ENCODE measurements at places on chromosomes 1 and 21.

DNA sequence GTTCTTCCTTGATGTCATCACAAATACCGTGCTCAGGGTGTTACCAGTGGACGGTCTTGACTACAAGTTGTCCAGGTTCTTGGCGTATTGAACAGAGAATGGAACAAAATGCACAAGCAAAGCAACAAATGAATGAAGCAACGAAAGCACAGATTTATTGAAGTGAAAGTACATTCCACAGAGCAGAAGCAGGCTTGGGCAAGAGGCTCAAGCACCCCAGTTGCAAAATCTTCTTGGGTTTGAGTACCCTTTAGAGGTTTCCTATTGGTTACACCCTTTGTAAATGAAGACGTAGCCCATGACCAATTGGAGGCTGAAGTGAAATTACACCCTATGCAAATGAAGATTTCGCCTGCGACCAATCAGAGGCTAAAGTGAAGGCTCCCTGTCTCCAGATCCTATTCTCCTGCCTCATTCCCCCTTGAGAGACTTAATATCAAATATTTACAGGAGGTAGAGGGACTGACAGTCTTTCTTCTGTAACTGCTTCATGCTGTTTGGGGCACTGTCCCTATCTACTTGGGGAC, 38.3 kb downstream of the YY1AP1 start:
- no peak for DNase-seq

GRCh38 chr1:175871647-175872046, 128.3 kb upstream of the TNR start:
- no peak for DNase-seq

GRCh38 chr1:222757646-222758268, 20.8 kb downstream of the FAM177B start:
- no peak for DNase-seq

- DNase-seq, result no peak
Observed at GRCh38 chr1:47898133-47898845, 98.9 kb downstream of the TRABD2B start.

- DNase-seq, result peak; percentile 44
Observed at GRCh38 chr1:160416369-160416768, 16.0 kb downstream of the VANGL2 start.

GRCh38 chr1:227869851-227870305, 54.4 kb downstream of the PRSS38 start:
- DNase-seq, result no peak

DNA sequence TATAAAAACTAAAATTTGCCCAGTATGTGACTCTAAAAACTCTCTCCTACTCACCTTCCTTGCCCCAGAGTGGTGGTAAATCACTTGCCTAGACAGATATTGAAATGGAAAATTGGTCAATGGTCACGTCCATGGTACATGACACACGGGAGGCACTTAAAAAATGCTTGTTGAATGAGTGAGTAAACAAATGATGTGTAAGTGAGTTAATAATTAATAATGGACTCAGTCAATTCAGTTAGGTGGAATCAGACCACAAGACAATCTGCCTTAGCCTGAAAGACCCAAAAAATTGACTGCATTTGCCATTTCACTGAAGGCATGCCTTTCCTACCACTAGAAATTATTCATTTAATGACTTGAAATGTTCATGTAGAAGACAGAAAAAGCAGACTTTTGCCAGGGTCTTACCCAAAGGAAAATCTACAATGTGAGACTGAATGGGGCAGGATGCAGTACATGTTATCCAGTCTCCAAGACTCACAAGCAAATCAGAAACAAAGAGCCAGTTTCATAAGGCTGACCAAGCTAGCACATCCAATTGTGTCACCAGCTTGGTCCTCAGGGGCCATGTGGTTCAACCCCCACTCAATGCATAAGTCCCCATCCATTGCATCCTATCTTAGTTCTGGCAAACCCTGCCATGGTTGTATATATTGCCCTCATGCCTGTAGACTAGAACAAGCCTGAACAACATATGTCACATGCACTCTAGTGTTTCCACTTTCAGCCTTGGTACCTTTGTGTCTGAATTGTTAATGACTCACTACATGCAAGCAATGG, 73.6 kb downstream of the TBX15 start:
- DNase-seq, result no peak

DNA sequence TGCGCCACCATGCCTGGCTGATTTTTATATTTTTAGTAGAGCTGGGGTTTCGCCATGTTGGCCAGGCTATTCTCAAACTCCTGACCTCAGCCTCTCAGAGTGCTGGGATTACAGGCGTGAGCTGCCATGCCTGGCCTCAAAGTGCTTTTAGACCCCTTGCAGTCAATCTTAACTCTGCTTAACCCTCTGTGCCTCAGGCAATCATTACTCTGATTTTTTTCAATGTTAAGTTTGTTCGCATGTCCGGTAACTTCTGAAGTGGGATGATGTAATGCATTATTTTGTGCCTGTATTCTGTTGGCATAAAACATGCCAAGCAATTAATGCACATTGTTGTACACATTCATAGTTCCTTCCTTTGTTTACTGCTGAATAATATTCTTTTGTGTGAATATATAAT, 18.6 kb downstream of the SMG7 start:
- DNase-seq, result no peak

DNA sequence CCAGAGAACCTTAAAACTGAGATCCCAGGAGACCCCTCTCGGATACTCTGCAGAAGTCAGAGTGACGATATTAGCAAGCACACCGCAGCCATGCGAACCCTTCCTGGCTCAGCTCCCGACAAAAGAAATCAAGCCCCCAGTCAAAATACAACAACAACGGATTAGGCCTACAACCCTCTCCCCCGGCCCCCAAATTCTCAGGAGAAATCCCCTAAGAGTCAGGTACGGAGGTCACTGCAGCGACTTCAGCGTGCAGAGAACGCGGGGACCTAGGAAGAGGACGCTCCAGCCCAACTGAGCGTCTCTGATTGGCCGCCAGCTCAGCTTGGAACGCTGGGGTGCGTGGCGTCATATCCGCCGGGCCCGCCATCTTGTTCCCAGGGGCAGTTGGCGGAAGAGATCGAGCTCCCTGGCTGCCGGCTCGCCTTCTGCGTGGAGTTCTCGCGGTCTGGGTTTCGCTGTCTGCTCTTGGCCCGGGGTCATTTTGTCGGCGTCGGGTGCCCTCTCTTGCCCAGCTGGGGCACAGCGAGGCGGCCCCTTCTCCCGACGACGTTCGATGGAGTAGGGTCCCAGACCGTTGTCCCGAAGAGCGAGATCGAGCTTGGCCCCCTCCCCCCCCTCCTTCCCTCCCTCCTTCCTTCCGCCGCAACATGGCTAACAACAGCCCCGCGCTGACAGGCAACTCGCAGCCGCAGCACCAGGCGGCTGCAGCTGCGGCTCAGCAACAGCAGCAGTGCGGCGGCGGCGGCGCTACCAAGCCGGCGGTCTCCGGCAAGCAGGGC, at the start of gene PRPF38B:
TSS of gene PRPF38B (plus strand) at position 369 of the 782 bp plus-strand sequence. CDS start at position 651, 282 bp downstream.
- DNase-seq, result peak; percentile 58

DNA sequence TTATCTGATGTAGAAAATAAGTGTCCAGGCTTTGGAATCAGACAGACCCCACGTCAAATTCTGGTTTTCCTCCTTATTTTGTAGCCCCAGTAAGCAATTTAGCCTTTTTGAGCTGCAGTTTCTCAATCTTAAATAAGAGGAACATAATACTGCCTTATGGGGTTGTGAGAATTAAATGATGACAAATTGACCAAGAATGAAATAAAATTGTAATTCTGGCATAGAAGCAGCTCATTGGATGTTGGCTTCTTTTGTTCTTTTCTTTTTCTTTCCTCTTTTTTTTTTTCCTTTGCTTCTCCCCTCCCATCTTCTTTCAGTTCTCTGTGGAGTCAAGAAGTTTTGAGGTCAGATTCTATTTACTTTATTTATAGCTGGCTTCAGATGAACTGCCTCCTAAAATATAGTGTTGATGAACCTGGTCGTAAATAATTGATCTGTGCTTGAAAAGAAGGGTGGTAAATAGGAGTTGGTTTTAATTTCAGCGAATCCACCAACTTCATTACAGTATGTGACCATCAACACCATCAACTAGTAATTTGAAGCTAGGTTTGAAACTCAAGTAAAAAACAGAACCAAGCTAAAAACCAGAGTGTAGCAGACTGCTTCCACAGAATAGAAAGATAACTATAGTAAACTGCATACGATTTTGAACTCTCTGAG, 81.1 kb downstream of the CACHD1 start:
- no peak for DNase-seq

DNA sequence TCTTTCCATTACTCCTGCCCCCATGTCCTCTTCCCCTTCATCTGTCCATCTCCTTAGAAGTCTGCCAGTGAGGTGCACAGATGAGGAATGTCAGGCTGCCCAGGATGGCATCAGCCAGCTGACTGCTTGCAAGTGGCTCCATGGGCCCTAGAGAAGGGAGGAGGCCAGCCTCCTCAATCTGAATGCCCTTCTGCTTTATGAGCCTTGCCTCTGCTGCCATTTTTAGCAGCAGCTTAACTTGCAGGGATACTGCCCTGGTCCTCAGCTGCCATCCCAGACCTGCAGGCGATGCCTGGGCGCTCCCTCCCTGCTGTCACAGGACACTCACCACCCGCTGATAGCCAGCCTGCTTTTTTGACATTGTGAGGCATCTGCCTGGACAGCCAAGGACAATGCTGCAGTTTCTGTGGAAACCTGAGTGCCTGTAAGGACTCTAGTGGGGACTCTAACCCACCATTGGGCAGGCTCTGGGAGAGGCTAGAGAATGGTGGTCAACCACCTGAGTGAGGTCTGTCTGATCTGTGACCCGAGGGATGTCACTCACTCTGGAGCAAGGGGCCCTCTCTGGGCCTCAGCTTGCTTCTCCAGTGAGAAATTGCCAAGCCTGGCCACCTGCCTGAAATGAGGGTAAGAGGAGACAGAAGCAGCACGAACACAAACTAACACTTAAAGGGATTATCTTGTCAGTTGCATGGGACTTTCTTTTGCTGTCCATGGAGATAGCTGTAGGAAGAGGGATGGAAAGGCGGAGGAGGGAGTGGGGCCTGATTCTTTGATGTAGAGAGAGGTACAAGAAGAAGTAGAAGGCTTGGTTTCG, 185.0 kb downstream of the MIS18A start:
- no peak for DNase-seq

GRCh38 chr1:155990005-155990739, 11.8 kb upstream of the ARHGEF2 start:
- no peak for DNase-seq

- no peak for DNase-seq
Observed at GRCh38 chr1:108639899-108640560, 20.9 kb downstream of the HENMT1 start.

- no peak for DNase-seq
Observed at GRCh38 chr1:205245096-205245495, 17.4 kb downstream of the TMCC2 start.

DNA sequence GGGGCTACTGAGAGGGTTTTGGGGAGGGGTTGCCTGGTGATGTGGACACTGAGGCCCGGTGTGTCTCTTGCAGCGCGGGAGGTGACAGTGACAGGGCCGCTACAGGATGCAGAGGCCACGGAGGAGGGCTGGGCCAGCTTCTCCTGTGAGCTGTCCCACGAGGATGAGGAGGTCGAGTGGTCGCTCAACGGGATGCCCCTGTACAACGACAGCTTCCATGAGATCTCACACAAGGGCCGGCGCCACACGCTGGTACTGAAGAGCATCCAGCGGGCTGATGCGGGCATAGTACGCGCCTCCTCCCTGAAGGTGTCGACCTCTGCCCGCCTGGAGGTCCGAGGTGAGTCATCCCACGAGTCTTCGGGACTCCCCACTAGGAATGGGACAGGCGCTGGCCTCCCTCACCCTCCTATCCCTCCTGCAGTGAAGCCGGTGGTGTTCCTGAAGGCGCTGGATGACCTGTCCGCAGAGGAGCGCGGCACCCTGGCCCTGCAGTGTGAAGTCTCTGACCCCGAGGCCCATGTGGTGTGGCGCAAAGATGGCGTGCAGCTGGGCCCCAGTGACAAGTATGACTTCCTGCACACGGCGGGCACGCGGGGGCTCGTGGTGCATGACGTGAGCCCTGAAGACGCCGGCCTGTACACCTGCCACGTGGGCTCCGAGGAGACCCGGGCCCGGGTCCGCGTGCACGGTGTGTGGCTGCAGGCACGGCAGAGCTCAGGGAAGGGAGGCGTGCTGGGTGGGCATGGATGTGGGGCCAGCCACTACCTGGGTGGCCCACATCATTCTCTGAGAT, 72.5 kb downstream of the OBSCN start:
- no peak for DNase-seq

DNA sequence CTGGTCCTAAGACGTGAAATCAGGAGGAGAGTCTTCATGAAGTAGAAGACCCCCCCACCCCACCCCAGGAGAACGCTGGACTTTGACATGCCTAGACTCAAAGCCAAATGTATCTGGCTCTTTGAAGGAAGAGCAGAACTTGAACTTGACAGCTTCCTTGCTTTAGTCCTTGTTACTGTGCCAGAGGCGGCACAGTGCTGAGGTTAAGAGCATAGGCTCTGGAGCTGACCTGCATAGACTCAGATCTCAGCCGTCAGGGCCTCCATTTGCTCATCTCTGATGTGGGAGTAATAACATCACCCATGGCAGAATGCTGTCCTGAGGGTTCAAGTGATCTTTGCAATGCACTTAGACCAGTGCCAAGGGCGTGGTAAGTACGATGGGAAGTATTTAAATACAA, 39.0 kb downstream of the COL6A1 start:
- no peak for DNase-seq

- DNase-seq, result no peak
Observed at GRCh38 chr1:33736496-33736895, 127.4 kb upstream of the HMGB4 start.

DNA sequence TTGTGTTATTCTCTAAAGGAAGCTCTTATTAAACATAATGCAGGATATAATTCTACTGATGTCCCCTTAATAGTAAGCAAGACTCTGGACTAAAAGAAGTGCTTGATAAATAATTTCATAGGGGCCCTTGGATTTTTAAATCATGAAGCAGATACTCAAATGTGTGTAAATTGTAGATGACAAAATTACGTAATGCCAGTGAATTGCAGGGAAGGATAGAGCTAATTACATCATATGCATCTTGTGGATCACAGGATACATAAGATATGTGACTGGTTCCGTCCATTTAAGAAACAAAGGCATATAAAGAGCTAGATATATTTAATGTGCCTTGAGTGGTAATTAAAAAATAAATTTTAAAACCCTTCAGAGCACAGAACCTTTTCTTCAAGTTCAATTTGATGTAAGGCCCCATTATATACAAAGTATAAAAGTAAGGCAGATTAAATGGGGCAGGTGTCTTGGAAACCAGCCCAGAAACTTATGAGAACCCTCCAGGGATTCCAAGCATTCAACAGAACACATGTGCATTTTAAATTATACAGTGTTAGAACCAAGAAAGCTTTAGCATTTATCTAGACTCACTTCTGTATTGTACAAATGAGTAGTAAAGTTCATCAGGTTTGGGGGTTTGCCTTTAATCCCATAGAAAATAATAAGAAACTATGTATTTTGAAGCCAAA, 190.4 kb downstream of the NCAM2 start:
- DNase-seq, result no peak

DNA sequence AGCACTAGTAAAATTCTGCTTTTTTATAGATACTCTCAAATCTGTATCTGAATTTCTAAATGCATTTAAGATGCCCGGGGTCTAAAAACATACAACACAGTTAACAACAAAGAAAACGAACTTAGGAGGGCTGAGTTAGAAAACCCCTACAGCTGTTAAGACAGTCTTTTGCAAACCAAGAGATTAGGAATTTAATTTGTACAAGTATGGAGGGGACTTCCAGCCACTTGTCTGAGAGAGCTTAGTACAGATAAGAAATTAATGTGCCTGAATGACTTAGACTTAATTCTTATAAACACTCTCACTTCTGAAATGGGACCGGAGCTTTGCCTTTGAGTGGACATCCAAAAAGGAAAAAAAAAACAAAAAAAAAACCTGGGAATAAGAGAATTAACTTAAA, 61.6 kb downstream of the SMYD3 start:
- DNase-seq, result no peak

GRCh38 chr1:85125891-85126290, 74.9 kb downstream of the SYDE2 start:
- DNase-seq, result no peak

GRCh38 chr1:211518330-211519289, 26.6 kb upstream of the RD3 start:
- no peak for DNase-seq
